ENCODE measurements at places on chromosomes 3 and 15.

- no peak for DNase-seq
These were observed 3.1 kb upstream of the C3orf33 start for GRCh38 chr3:155809181-155809580.

DNA sequence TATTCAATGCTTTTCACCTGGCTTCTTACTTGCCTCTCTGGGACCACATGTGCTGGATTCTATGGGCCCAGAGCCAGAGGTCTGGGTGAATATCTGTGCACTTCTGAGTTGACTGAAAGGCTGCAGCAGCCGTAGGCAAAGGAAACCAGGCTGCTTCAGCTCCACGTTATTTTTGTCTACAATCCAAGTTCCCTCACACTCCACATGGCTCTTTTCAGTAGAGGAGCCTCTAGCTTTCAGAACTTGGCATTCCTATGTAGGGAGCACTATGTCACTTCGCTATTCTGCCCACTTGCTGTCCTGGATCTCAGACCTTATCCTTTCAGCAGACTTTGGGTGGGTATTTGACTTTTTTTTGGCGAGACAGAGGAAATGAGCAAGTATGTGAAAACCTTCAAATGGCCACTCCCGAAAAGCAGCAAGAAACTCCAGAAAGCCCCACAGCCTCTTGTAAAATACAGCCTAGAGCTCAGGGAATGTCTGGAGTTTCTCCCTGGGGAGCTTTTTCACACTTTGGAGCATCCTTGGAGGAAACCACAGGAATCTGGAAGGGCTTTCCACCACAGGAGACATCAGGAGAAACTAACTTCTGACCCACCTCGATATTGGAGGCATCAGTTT is 80.9 kb downstream of the DUT start:
- DNase-seq: no peak

DNA sequence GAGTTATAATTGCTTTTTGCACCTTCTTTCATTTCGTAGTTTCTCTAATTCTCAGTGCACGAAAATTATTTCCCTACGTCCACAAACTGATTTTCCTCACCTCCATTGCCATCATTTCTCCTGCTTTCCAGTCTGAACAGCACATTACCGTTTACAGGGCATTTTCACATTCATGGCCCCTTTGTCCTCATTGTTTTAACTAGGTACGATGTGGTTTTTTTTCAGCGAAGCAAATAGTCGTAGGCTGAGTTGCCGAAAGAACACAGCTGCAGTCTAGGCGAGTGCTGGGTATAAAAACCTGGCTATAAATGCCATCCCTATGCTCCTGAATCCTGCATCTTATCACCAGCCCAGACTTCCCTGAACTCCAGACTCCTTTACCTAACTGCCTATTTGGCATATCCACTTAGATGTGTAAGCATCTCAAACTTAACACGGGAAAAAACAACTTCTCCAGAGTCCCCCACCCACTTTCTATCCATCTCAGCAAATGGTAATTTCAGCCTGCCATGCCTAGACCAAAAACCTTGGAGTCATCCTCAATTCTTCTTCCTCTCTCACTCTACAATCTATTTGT is 691 bp upstream of the FSIP1 start:
- DNase-seq: no peak

DNA sequence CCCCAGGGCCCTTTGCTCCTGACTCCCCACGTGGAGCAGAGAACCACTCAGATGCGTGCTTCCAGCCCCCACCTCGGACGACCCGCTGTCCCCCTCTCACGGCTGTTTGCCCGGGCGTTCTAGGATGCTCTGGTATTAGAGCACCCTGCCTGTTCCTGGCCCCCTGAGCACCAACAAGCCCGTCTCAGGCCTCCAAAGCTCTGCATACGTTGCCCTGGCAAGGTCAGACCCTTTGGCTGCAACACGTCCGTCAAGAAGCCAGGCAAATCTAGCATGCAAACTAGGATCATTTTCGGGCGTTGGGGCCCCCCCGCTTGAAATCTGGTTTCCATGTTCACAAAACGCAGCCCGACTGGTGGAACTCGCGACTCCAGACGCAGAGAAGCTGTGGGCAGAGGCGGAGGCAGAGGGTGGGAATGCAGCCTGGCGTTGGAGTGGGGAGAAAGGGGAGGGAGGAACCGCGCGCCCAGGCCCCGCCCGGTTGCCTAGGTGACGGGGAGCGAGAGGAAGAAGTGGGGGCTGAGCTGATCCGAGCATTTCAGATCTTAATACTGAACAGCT is 86.2 kb upstream of the PIAS1 start:
- DNase-seq: no peak

- DNase-seq: no peak
These were observed 17.0 kb downstream of the PIK3CB start for GRCh38 chr3:138817695-138818094.

GRCh38 chr3:149588909-149589308 is 68.9 kb downstream of the WWTR1 start:
- no peak for DNase-seq

- DNase-seq: no peak
These were observed 175.0 kb downstream of the CFAP20DC start for GRCh38 chr3:58874795-58875194.

GRCh38 chr15:71411538-71412482 is 296.5 kb downstream of the THSD4 start:
- no peak for DNase-seq

GRCh38 chr3:5190147-5190791 is 2.8 kb downstream of the EDEM1 start:
- peak; percentile 38 for DNase-seq

DNA sequence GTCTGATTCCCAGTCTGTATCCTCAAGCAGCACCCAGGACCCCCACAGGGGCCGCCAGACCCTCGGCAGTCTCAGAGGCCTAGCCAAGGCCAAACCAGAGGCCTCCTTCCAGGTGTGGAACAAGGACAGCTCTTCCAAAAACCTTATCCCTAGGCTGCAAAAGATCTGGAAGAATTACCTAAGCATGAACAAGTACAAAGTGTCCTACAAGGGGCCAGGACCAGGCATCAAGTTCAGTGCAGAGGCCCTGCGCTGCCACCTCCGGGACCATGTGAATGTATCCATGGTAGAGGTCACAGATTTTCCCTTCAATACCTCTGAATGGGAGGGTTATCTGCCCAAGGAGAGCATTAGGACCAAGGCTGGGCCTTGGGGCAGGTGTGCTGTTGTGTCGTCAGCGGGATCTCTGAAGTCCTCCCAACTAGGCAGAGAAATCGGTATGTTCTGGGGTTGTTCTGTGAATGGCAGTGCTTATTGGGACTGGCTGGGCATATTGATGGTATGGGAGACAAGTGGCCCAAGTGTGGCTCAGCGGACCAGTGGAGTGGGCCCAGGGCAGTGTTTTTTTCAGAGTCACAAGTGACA is 96.3 kb downstream of the RPL39L start:
- DNase-seq: no peak

GRCh38 chr15:61017109-61017508 is 212.0 kb downstream of the RORA start:
- no peak for DNase-seq

GRCh38 chr3:36804295-36805055 is 40.1 kb upstream of the DCLK3 start:
- no peak for DNase-seq

GRCh38 chr3:27578032-27578431 is 93.8 kb upstream of the SLC4A7 start:
- no peak for DNase-seq

DNA sequence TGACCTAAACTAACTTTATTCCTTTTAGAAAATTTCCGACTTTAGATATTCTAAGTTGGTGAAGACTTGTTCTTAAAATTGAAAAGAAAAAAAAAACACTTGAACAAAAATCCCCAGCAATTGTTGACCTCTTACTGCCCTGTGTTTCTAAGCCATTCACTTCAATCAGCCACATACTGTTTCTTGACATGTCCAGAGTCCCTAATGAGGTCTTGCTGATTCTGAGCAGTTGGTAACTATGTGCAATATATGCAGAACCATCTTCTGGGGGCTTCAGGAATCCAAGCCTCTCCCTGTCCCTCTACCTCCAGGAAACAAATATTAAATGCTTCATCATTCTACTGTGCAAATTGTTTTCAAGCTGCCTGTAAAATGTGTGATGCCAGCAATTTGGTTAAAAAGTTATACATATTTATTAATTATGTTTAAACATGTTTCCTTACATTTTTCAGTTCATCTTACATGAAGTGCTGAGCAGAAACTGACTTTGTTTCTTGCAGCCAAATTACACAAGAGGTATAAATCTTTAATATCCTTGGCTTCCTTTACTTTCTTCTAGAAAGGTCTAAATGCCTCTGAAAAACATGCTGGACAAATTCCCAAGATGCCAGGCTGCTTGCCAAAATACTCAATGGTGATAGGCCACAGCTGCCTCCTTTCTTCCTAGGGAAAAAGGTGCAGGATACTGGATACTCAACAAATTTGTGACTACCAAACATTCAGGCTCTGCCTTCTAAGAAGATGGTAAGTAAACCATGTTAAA is 19.8 kb upstream of the GYG1 start:
- DNase-seq: no peak

GRCh38 chr3:56914646-56915045 is 112.9 kb upstream of the ARHGEF3 start:
- peak; percentile 33 for DNase-seq

DNA sequence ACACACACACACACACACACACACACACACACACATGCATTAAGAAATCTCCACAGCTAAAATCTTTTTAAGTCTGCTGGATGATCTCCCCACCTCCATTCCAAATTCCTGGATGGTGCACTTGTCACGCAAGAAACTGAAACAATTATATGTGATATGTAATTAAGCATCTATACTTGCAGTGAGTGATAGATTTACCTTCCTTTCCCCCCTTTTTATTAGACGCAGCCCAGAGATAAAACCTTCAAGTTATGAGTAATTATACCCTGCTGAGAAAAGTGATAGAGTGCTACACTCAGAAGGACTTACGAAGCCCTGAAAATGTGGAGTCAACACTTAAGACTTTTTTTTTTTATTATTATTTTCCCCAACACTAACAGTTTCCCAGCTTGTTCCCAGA is 255.2 kb downstream of the LSAMP start:
- no peak for DNase-seq

DNA sequence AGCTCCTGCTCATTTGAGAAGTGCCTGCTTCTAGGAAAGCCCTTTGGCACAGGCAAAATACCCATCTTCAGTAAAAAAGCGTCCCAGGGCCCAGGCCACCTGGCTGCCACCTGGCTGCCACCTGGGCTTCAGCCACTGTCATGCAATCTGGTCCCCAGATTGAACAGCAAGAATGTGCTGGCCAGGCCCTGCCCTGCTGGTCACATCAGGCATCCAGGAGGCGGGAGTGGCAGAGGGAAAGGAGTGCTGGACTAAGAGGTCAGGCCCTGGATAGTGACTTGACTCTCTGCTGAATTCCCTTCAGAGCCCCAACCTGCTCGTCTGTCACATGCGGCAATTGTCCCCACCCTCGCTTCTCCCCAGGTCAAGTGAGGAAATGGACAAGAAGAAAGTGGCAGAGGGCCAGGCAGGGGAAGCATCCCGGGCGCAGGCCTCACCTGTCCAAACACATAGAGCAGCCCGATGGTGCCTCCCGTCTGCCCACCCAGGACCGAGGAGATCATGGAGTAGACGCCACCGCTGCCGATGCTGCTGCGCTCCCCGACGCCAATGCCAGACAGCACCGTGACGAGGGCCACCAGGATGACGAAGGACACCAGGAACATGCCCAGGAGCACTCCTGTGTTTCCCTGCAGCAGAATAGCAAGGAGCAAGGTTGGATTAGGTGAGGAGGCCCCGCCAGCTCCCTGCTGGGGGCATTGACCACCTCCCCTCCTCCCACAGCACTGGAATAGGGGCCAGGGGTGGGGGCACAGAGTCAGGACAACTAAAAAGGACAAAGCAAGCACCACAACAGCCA is 25.5 kb downstream of the SLC12A8 start:
- DNase-seq: no peak

DNA sequence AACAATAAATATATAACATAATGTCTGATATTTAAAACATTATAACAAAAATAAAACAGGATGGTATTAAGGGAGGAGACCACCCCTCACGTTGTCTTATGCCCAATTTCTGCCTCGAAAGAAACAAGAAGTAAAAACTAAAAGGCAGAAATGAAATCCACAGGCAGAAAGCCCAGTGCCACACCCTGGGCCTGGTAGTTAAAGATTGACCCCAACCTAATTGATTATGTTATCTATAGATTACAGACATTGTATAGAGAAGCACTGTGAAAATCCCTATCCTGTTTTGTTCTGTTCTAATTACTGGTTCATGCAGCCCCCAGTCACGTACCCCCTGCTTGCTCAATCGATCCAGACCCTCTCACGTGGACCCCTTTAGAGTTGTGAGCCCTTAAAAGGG is 22.3 kb upstream of the ACP3 start:
- DNase-seq: no peak

DNA sequence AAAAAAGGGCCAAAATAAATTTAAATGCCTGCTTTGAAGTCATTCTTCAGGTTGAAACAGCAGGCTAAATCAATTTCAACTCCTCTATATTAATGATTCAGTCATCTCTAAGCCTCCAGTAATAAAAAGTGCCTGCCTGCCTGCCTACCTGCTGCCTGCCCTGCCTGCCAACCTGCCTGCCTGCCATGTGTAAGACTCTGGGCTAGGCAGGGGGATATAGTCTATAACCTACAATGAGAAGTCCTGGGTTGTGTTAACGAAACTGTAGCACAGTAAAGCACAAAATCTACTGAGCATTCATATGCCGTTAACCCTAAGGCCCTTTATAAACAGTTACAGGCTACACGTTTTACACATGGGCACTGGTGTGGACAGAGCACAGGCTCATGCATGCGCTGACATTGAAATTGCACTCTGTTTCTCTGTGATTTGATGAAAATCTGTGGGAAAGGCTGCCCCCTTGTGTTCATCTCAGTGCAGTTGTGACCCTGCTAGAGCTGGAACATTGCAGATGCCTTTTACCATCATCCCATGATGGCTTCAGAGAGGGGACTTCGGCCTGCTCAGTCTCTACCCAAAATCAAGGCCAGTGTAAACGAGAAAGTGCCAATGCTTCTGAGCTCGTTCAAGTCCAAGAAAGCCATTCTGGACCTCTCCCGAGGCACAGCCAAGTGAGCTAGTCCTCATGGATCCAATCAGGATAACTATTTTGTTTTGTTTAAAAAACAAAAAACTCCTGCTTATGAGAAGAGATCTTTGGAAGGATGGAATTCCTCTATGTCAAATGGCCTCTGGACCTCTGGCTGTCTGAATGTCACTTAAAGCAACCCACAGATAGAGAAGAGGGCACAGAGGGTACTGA is 64.6 kb downstream of the EFL1 start:
- peak; percentile 64 for DNase-seq

GRCh38 chr15:98581715-98582114 is 66.6 kb upstream of the IGF1R start:
- DNase-seq: no peak

DNA sequence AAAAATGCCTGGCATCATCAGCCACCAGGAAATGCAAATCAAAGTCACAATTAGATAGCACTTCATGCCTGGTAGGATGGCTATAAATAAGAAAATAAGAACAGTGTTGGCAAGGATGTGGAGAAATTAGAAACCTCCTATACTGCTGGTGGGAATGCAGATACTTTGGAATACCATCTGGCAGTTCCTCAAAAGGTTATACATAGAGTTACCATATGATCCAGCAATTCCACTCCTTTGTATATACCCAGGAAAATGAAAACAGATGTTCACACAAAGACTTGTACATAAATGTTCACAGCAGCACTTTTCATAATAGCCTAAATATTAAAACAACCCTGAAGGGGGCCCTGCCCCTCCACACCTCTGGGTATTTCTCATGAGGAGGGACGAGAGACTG is 13.7 kb downstream of the ACSBG1 start:
- DNase-seq: no peak

All from stimulated activated CD4-positive, alpha-beta T cell treated with anti-CD3 and anti-CD28 coated beads, Interleukin-4, amount 100 ng/mL, for 24 hours (primary cell).